ENCODE measurements at places on chromosomes 16 and 17. TPM values are rescaled to one million over a fixed set of nuclear protein-coding genes. Genes with fewer than 3 reads are reported as not detected.

- DNase-seq: no peak
These were observed 228.5 kb downstream of the FOXL1 start for GRCh38 chr16:86806838-86807351.

- no peak for DNase-seq
These were observed 37.1 kb upstream of the ADCY7 start for GRCh38 chr16:50229149-50229726.

- peak; percentile 91 for DNase-seq
These were observed 29.1 kb upstream of the ITGA3 start for GRCh38 chr17:50026837-50027171.

DNA sequence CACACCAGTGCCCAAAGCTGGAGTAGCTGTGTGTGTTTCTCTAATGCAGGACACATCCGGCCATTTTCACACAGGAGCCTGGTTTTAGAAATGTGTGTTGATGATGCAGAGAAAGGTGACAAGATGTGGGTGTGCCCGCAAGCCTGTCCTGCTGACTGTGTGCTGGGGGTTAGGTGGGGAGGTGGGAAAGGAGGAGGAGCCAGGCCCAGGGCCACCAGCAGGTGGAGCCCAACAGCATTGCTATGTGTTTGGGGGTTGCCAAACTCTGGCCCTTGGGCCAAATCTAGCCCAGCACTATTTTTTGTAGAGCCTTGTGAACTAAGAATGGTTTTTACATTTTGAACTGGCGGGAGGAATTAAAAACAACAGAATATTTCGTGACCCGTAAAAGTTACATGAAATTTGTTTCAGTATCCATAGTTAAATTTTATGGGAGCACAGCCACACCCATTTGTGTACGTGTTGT is 61.7 kb upstream of the LGALS9 start:
- DNase-seq: no peak

DNA sequence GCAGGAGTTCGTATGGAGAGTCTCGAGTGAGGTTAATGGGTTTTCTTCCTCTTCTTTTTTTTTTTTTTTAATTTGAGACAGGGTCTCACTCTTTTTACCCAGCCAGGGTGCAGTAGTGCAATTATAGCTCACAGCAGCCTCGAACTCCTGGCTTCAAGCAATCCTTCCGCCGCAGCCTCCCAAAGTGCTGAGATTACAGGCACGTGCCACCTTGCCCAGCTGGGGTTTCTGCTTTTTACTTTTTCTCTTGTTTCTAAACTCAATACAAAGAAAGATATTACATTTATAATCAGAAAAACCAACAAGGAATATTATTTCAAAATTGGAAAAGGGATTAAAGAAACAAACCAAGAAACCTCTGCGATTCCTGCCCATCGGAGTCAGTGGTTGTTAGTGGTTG is 175.9 kb downstream of the SEC14L1 start:
- no peak for DNase-seq

- DNase-seq: no peak
These were observed 1.7 kb downstream of the ADORA2B start for GRCh38 chr17:15946611-15947120.

- no peak for DNase-seq
These were observed 21.3 kb upstream of the ELAC2 start for GRCh38 chr17:13038931-13039665.

- DNase-seq: no peak
These were observed 55.5 kb downstream of the YWHAE start for GRCh38 chr17:1344521-1344920.

GRCh38 chr17:18966831-18967624 is 15.1 kb downstream of the SLC5A10 start:
- no peak for DNase-seq

DNA sequence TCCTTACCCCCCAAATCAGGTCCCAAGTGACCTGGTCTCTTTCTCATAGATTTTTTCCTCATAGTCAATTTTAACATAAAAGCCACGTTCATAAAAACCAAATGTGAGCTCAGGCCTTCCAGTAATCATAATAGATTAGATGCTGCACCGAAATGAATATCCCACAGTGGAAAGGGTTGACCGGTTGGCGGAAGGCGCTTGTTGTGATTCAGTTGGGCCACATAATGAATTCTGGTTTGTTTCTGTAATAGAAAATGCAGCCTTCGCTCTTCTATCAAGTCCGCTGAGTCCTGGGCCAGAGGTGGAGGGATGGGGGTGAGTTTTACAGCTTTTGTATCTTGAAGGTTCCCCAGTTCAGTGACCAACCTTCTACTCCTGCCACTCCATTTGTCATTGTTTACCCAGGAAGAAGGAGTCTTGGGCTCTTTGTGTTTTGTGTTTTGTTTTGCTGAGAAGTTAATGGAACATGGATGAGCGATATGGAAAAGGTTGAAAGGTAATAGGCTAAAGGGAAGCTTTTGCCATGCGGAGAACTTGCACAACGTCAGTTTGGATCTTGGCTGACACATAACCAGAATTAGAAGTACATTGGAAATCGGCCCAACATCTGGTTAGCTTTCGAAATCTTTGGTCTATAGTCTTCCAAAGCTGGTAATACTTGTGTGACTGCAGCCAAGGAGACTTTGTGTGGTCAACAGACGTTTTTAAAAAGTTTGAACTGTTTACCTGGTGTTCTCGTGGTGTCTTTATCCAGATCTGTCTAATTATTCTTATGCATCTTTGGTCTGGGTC is 89.5 kb downstream of the CLEC16A start:
- no peak for DNase-seq

DNA sequence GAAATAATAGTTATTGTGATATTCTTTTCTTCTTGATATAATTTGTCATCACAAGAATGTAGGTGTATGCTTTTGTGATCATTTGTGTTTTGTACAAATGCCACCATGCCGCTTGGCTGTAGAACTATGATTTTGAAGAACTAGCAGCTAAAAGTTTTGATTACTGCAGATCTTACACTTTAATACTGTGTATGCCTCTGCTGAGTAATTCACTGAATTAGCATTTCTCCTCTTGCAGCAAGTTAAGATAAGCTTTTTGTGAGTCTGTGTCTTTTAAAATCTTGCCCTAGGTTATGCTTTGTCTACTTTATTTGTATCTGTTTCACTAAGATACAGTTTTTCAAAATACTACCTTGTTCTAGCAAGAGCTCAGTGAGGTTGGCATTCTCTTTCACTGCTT is 326.5 kb upstream of the TBX2 start:
- no peak for DNase-seq

- no peak for DNase-seq
These were observed 213.9 kb downstream of the MRTFB start for GRCh38 chr16:14284930-14285512.

- DNase-seq: no peak
These were observed 4.8 kb upstream of the GAA start for GRCh38 chr17:80096561-80097021.

DNA sequence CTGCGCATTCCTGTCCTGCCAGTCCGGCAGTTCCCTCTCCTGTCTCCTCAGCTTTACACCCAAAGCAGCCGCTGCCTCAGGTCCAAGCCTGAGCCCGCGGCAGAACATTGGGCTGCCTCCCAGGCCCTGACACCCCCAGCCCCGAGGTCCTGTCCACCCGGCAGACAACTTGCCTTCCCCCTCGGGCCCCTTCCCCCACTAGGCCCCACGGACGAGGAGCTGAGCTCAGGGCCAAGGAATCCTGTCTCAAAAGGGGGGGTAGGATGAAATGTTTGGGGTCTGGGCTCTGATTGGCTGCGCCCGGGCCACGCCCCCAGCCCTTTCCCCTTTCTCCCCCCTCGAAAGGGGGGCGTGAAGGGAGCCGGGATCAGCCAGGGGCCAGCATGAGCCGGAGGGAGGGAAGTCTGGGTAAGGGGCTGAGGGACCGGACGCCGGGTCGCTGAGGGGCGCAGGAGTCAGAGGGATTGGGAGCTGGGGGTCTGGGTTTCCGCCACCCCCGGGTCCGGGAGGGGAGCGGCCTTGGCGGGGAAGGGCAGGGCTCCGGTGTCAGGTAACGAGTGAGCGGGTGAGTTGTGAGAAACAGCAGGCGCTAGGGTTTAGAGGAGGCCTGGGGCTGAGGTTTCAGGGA is at the start of gene CTF1:
Gene CTF1 (plus strand): TSS at position 354 of the 628 bp plus-strand sequence. CDS start 30 bp downstream, at position 384.
- DNase-seq: peak; percentile 57

DNA sequence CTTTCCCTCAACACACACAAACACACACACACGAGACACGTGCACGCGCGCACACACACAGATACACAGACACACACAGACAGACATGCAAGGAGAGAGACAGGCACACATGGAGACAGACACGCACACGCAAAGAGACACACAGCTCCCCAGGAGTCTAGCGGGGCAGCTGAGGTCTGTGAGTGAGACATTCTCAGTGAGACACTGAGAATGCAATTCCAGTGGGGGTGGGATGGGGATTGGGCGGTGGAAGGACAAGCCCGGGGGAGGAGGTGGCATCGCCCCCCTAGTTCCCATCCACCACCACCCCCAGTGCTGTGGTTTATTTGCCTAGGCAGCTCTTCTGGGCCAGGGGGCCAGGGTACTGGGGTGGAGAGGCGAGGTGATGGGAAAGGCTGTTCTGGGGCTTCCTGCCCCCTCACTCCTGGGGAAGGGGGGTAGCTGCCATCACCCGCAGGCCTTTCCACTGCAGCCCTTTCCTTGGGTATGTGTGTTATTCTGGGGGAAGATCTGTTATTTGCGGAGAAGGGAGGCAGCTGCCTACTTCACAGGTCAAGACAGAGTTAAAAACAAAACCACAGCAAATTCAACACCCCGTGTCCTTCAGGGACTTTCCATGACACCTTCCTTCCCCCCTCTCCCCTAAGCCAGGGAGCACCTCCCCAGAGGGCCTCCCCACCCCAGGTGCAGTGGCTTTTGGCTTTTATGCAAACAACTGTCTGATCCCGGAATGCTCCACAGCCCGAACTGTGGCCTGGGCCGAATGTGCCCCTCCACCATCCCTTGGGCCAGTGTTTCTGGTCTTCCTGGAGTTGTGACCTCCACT is 18.0 kb downstream of the GRB7 start:
- no peak for DNase-seq

DNA sequence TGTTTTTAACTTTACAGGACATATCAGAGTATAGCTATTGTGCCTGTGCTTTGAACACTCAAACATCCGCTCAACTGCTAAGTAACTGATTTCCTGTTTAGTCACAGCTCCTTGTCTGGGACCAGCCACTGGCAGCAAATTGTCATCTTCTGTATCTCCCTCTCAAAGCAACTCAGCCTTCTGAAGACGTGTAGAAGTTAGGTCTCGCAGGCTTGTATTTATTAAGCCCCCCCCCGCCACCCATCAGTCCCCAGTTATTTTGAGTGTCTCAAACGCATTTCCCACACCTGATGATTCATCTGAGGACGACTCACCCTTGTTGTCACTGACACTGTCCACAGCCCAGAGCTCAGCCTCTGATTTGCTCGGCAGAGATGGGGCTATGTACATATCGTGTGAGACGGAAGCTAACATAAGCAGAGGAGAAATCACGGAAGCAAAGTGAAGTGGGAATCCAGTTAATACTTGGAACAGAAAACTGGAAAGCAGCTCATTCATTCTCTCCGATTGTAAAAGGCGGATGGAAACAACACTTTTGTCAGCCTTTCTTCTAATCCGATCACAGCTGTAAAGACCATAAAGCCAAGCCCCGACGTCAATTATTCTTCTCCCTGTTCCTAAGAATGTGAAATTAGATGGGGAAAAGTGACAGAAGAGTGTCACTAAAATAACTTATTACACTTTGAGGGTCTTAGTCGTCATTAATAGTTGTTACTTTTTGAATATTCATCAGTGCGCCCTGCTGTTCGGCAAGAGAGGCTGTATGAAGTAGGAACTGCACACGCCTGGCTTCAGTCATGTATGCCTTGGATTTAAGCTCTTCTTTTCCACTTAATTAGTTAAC is 64.2 kb downstream of the PITPNC1 start:
- peak; percentile 27 for DNase-seq

DNA sequence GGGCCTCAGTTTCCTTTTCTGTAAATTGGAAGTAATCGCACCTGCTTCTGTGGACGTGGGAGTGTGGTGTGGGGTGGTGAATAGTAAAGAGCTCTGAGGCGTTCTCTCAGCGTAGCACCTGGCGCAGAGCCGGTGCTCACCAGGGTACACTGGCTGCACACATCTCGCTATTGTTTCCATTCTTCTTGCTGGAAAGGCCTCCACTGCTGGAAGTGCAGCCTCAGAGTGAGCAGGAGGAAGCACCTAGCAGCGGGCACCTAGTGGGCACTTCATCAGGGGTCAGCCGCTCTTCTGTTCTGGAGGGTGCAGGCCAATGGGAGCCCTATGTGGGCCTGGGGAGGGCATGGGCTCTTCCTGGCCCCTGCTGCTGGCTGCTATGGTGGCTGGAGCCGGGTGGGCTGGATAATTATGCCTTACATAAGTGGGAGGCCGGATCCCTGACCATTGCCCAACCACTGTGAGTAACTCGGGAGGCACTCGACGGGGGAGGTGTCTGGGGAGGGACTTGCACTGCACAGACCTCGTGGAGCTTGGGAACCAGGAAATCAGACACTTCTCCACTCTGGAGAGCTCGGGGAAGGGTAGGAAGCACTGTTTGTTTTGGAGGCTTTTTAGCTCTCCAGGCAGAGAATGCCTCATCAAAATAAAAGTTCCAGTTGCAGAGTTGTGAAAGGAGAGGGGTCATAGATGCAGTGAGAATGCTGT is 1.7 kb downstream of the MAP2K3 start:
- peak; percentile 72 for DNase-seq

GRCh38 chr16:6714510-6714909 is 618.1 kb upstream of the RBFOX1 start:
- DNase-seq: no peak

- DNase-seq: no peak
These were observed 452 bp upstream of the E2F4 start for GRCh38 chr16:67191411-67191994.

- no peak for DNase-seq
These were observed 46.3 kb downstream of the TANGO6 start for GRCh38 chr16:68889508-68890150.

- no peak for DNase-seq
These were observed 2.0 kb upstream of the NAE1 start for GRCh38 chr16:66832661-66833305.

GRCh38 chr17:48597778-48598631 is 4.4 kb upstream of the HOXB5 start:
- no peak for DNase-seq

DNA sequence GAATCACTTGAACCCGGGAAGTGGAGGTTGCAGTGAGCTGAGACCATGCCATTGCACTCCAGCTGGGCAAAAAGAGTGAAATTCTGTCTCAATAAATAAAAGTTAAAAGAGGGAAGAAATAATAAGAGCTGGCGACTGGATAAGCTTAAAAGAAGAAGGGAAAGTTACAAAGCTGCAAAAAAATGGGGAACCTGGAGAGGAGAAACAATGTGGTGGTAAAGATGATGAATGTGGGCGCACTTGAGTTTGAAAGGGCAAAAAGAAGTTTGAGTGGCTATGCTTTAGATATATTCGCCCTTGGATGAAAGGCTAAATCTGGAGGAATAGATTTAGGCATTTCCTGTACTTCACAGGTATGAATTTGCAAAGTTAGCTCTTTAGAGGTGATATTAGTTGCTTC is 53.0 kb upstream of the YPEL2 start:
- DNase-seq: no peak

GRCh38 chr17:42563543-42563942 is 1.6 kb downstream of the COASY start:
- no peak for DNase-seq

The TNFRSF17 gene
- 2.0 TPM for total RNA-seq

The TEKT1 gene
- 0.41 TPM for total RNA-seq

The HSD17B2 gene
- under 0.01 TPM for total RNA-seq

The ODAD4 gene
- 3.3 TPM for total RNA-seq

The CDH13 gene
- 25.7 TPM for total RNA-seq

The CPD gene
- 71.7 TPM for total RNA-seq

The SDF2 gene
- total RNA-seq: 44.0 TPM

The RAP1GAP2 gene
- total RNA-seq: 25.3 TPM

The SRCAP gene
- total RNA-seq: 14.3 TPM

The KRT32 gene
- not detected for total RNA-seq

The SARM1 gene
- total RNA-seq: 18.3 TPM

The PGS1 gene
- total RNA-seq: 18.8 TPM

The EEF2K gene
- total RNA-seq: 9.8 TPM

The RBFOX1 gene
- 79.5 TPM for total RNA-seq

Data from frontal cortex (tissue), 4 donors.